Right ventricle myocardium superior (tissue), 1 donor: ENCODE measurements at places on chromosomes 5 and 9. TPM values are rescaled to one million over a fixed set of nuclear protein-coding genes. Genes with fewer than 3 reads are reported as not detected.

DNA sequence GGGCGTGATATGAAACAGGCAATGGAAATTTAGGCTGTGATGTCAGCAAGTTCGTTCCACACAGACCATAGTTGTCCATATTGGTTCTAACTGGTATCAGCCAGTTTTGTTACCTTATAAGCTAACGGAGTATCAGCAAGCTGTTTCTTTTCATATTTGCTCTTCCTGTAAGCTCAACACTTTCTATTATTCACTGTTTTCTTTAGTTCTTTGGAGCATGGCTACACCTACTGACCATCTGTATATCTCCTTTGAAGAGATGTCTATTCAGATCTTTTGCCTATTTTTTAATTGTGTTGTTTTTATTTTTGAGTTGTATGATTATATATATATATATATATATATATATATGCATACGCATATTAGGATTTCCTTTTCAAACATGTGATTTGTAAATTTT is 1057.2 kb upstream of the CDH10 start:
- no peak for DNase-seq

GRCh38 chr5:76113103-76113502 is 29.9 kb downstream of the SV2C start:
- DNase-seq = no peak

- DNase-seq = peak; percentile 43
Measured at GRCh38 chr5:59358005-59358861, 535.3 kb downstream of the PDE4D start.

GRCh38 chr5:134541736-134542376 is 16.4 kb downstream of the JADE2 start:
- peak; percentile 67 for DNase-seq

- DNase-seq = no peak
Measured at GRCh38 chr5:2370626-2371418, 380.7 kb downstream of the IRX2 start.

SAXO1 gene
- not detected for total RNA-seq

DNA sequence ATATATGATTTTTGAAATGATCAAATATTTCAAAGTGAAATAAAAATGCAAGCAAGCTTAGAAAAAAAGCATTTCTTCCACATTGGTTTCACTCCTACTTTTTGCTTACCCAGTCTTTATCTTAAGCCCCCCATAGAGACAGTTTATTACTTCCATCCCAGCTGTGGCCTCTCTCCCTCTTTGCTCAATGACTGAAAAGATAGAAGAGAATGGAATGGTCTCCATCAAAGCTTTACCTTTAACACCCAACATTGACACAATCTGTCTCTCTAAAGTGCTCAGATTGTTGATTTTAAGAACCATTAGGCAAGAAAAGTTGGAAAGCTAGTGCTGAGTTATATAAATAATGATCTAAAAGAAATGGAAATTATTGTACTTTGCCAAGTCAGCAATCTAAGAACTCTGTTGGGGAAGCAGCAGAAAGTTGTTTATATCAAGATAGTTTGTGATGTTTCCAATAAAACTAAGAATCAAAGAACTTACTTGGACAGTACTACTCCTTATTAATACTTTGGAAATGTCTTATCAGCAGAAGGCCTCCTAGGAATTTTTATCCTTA is 277.5 kb upstream of the NREP start:
- DNase-seq = no peak

DNA sequence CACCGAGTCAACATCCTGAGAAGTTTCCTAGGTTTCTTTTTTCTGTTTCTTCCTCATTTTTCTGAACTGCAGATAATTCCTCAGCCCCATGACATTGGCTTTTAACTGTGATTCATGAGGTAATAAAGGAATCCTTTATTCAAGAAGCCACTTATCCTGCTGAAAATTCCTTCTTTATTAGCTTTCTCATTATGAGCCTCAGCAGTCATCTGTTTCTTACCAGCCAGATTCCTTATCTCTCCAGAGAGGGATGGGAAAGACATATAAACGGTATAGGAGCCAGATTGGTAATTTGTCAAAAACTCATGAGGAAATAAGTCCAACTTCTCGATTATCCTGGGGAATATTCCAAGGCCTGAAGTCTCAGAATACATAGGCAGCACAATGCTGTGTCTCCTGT is 465.4 kb downstream of the ICE1 start:
- DNase-seq = no peak

SV2C gene
- total RNA-seq = not detected

NOXA1 gene
- total RNA-seq = 1.7 TPM

IGIP gene
- total RNA-seq = 10.4 TPM

GRCh38 chr9:109232449-109233237 is 65.6 kb upstream of the FRRS1L start:
- DNase-seq = no peak

WDR38 gene
- not detected for total RNA-seq

RNF208 gene
- 24.8 TPM for total RNA-seq

DNA sequence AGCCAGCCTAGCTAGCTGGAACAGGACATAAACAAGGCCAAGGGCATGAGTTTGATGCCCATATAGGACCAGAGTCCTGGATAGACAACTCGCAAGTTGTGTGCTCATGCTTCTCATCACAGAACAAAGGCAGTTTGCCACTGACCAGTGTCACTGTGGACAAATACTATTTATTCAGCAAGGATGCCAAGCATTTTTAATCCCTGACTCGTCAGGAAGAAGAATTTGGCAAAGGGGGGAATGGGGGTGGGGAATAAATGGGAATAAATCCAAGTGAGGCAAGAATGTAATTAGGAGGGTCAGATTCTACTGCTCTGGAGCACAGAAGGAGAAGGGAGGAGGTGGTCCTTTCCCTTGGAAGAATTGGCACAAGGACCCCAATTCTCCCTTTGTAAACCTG is 46.8 kb upstream of the ANKRD55 start:
- DNase-seq = no peak

- no peak for DNase-seq
Measured at GRCh38 chr5:124054564-124054963, 542.6 kb downstream of the CSNK1G3 start.

DNA sequence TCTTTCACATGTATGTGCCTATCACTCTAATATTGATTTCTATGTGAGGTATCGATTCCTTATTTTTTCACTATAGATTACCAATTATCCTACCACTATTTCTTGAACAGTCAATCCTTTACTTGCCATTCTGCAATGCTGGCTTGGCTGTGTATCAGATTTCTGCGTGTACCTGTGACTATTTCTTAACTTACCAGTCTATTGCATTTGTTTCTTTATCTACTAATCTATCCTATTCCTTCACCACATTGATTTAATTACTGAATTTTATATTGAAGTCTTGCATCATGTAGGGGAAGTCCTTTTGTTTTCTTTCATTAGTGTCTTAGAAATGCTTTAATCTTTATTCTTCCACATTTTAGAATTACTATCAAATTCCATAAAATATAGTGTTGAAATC is 684.8 kb downstream of the LRRC70 start:
- DNase-seq = no peak

GRCh38 chr9:111016016-111016415 is 22.3 kb downstream of the LPAR1 start:
- no peak for DNase-seq

DNA sequence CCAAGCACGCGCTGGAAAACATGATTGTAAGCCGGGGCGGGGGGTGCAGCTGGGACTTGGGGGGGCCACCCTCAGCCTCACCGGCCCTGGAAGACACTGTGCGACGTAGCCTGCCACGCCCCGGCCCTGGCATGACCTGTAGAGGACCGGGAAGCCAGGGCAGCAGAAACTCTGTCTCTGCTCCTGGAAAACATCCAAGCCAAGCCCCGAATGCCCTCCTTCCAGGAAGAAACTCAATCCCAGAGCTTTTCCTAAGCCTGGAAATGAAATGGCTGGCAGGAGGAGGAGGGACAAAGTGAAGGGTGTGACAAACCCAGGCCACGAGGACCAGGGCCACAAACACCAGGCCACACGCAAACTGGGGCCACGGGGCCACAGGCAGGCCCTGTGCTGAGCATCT is 55.4 kb downstream of the KCNT1 start:
- no peak for DNase-seq

- DNase-seq = no peak
Measured at GRCh38 chr5:80740999-80741398, 86.2 kb upstream of the DHFR start.

C5orf34 gene
- 0.40 TPM for total RNA-seq

EIF4E1B gene
- total RNA-seq = not detected

CCL27 gene
- not detected for total RNA-seq

DNA sequence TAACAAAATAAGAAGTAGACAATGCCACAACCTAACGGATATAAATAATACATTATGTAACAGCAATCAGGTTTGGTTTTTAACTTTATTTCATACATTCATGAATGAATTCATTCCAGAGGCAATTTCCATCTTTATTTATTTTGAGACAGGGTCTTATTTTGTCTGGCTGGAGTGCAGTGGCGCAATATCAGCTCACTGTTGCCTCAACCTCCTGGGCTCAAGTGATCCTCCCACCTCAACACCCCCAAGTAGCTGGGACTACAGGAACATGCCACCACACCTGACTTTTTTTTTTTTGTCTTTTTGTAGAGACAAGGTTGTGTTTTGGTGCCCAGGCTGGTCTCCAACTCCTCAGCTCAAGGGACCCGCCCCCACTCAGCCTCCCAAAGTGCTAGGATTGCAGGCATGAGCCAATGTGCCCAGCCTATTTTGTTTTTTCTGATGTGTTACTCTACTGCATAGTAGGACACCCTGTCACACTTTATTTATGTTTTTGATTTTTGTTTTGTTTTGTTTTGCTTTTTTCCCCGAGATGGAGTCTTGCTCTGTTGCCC is 26.3 kb upstream of the C5orf24 start:
- DNase-seq = no peak

DNA sequence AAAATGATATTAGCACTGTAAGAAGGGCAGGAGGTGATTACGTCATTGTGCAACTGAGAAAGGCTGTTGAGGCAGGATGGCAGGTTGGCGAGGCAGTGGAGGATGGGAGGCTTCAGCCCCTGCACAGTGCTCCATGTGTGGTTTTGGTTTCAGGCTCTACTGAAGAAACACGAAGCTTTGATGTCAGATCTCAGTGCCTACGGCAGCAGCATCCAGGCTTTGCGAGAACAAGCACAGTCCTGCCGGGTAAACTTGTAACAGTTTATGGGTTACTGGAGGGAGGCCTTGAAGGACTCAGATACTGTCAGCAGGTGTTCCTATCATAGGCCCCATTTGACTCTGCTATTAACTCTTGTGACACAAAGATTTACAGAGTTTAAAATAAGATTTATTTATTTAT is 35.1 kb downstream of the SPTAN1 start:
- no peak for DNase-seq

DNA sequence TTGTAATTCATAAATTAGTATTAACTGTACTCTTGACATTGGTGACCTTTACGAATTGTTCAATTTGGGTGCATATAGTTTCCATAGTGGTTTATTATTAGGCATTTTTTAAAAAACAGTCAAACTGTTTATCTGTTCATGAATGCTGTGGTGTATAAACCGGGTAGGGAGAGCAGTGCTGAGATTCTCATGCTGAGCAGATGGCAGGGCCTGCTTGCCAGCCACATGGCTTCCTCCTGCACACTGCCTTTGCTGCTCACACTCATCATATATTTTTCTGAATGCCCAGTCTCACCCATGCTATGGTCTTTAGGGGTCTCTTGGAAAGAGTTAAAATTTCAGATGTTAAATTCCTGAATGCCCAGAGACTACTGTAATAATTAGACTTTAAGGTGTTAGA is 40.8 kb downstream of the NNT start:
- DNase-seq = no peak

SLC6A19 gene
- total RNA-seq = not detected

DNA sequence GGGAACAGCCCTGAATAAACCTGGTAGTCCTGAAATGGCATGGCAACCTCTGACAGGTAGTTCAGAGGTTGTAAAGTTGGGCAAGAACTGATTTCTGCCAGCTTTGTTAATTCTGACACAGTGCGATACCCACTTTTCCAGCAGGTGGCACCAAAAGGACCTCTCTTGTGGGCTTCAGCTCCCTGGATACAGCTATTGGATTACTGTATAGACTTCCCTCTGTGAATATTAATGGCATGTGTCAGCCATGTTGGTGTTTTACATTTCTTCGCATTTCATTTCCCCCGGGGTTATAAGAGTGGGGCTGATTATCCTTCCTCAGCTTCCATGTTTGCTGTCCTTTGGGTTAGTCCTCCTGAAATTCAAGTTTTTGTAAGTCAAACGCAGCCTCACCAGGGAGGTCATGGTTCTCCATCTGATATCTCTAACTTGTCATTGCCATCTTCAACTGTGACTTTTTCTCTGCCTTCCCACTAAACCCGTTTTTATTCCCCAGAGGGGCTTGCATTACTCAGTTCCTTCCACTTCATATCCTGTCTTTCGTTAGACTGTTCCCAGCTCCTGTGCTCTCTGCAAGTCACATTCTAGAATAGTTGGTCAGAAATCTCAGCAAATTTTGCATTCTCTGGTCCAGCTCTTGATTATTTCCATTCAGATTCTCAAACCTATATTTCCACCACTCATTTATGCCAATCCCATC is 135.6 kb downstream of the LIFR start:
- DNase-seq = no peak

DNA sequence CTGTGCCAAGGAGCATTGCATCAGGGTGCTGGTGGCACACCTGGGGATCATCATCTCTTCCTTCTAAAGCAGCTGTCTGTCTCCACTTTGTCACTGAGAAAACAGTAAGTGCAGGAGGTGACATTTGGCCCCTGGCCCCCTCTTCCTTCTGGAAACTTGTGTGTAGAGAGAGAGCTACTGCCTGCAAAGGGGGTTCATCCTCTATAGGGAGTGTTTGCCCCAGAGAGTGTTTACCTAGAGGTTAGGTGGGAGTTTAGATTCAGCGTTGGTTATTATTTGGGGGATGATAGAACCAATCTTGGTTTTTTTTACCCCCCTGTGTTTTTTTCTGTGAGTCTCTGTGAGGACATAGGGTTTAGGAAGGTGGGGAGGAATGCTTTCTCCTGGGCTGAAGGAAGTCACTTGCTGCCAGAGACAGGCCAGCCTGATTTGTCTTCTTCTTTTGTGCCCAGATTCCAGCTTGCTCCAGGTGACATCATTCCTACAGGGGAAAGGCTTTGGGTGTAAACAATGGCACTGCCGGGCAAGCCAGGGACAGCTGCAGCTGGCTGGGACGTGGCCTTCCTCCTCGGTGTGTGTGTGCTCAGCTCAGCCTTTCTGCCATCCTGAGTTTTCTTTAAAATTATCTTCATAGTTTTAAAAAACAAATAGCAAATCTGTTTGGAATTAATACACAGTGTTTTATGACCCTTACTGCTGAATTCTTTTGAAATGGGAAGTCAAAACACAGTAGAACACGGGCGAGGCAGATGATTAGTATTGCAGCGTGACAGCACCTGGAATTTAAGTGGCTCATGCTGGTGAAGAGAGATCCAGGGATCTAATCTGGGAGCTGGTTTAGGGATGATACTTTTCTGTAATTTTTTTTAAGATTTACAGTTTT is 24.5 kb downstream of the PRRC2B start:
- DNase-seq = no peak

GRCh38 chr9:79884546-79884945 is 312.8 kb downstream of the TLE4 start:
- no peak for DNase-seq

- DNase-seq = no peak
Measured at GRCh38 chr9:124124729-124125650, 113.4 kb downstream of the LHX2 start.

ANKRD31 gene
- 0.08 TPM for total RNA-seq

DNA sequence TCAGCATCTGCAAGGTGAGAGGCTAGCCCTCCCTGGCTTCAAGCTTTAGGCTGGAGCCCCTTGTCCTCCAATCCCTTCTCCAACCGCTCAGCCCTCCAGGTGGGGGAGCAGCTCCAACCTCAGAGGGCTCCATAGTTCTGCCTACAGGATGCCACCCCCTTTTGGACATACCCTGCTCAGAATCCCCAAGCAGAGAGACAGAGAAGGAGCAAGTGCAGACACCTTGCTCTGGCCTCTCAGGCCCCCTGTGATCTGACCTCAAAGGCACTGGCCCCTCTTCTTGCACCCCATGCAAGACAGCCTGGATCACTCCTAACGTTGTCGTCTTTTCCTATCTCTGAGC is 101.6 kb downstream of the C5orf15 start:
- no peak for DNase-seq
